ENCODE measurements at places on chromosomes 2 and 18.

DNA sequence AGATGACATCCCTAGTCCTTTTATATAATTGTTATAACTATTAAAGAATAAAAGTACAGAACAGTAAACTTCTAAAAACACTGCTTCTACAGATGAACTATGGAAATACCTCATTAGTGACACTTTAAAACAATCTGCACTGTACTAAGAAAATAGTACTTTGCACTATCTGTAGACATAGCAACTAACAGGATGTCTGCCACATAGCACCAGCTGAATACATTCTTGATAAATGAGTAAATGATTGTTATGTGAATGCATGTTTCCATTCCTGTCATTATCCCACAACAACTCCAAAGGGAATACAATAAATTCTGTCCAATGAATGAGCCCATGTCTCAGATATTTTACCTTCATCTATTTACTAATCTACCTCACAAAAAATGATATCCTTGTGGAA lies 115.3 kb upstream of the SLC35G4 start:
- DNase-seq: no peak

GRCh38 chr2:106561803-106562202 lies 74.6 kb downstream of the CD8B2 start:
- no peak for DNase-seq

- no peak for DNase-seq
These were observed 234.1 kb downstream of the INSIG2 start for GRCh38 chr2:118322406-118322805.

DNA sequence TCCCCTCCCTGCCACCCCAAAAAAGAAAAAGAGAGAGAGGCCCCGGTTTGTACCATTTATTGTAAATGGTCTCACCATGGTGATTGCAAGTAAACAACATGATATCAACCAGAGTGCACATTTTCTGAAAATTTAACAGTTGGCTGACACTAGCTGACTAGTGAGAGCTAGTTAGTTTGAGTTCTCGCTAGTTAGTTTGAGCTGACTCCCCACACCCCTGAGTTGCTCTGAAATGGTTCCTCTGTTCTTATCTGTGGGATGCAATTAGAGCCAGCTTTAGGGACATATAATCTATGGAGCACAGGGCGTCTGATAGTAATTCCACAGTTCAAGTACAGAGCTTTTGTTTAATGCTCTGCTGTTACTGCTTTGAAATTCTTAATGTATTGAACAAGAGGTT lies 13.1 kb downstream of the CASP10 start:
- no peak for DNase-seq

DNA sequence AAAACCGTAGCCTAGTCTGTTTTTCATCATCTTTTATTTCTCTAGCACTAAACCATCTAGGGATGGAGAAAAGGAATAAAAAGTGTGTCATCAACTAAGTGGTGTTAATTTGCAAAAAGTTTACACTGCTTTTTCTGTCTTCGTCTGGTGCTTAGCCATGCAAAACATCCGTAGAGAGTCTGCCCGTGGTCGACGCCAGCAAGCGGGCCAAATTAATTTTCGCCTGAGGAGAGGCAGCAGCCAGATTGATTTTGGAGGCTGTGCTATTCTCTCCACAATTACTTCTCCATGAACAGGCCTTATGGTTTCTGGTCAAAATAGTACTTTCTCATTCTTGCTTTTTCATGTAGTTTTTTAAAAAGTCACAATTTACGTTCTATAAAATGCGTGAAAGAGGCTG lies 46.3 kb downstream of the TNFRSF11A start:
- DNase-seq: no peak

DNA sequence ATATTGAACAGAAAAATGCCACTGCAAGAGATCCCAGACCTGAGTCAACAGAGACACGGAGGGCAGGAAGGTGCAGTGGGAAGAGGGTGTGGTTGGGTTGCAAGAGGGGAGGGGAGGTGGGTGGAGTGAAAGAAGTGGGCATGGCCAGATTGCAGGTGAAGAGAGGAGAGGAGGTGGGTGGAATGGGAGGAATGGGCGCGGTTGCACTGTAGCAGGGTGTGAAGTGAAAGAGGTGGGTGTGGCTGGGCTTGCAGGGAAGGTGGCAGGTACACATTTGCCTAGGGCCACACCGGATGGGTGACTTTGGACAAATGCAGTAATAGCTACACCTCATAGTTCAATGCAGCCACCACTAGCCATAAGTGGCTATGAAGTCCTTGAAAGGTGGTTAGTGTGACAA lies 71.1 kb downstream of the DOCK10 start:
- DNase-seq: no peak

DNA sequence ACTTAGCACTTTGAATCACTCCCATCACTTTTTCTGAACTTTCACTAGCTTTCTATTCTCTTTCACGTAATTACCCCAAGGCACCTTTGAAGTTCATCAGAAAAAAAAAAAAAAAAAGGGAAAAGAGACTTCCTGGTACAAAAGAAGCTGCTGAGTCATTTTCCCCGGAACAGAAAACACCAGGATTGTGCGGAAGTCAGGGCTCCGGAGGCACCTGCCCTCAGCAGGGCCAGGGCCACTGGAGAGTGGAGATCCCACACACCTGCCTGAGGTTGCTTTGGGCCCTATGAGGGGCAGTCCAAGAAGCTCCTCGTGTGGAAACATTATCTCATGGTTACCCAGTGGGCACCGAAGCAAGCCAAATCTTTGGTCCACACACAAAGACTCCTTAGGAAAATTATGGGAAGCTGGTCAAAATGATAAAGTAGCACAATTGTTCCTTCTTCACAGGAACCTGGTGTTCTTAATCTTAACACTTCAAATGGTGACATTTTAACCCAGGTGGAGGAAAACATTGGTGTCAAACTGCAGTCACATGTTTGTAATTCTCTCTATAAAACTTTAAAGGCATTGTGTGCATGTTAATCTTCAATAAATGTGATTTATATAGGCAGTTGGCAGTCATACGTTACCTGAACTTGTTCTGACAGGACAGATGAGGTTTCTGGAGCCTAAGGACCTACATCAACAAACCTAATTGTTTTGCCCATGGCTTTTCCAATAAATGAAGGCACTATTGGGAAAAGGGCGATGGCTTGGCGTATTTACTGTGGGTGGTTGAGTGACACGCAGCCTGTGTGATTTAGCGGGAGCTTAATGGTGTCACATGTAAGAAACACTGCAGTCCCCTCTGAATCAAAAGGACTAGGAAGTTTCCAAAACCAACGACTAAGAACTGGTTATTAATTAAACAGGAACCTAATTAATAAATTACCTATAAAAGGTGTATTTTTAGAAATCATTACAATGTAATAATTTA lies 23.4 kb upstream of the FAM110C start:
- DNase-seq: no peak

GRCh38 chr2:47617028-47617427 lies 165.9 kb upstream of the MSH6 start:
- DNase-seq: no peak

- DNase-seq: no peak
These were observed 96.8 kb downstream of the GLI2 start for GRCh38 chr2:120832296-120833070.

DNA sequence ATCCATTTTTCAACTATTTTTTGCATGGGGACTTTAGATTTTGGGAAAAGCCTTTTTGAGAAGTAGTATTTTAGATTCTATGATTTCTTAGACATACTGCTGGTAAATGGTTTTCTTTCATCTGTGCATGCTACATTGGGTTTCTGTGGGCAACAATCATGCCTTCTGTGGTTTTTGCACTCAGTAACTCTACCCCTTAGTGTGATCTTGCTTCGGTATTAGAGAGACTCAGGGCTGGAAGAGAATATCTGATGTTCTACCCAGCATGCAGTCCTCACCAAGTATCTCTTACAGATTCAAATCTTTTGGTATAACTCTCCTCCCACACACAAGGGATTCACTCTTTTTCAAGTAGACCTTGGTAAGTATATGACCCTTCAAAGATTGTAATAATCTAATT lies 183.0 kb downstream of the PMAIP1 start:
- DNase-seq: no peak

- no peak for DNase-seq
These were observed 40.0 kb downstream of the COA5 start for GRCh38 chr2:98568161-98568956.

DNA sequence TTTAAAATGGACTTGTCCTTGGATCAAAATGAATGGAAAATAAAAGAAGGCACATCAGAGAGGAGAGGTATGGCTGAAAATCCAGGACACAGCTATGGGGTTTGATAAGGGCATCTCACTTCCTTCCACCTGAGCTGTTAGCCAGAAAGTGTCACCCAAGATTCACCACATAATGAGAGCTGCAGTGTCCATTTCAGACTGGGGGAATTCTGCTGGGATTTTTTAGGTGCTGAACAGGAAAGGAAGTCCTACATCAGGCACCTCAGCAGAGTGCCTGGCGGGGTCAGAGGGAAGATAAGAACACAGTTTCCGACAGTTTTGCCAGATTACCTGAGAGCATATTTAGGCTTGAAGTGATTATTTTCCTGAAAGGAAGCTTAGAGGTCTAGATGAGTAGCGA lies 187.6 kb upstream of the HNMT start:
- DNase-seq: no peak

- no peak for DNase-seq
These were observed 46.0 kb downstream of the COX7A2L start for GRCh38 chr2:42314892-42315468.

DNA sequence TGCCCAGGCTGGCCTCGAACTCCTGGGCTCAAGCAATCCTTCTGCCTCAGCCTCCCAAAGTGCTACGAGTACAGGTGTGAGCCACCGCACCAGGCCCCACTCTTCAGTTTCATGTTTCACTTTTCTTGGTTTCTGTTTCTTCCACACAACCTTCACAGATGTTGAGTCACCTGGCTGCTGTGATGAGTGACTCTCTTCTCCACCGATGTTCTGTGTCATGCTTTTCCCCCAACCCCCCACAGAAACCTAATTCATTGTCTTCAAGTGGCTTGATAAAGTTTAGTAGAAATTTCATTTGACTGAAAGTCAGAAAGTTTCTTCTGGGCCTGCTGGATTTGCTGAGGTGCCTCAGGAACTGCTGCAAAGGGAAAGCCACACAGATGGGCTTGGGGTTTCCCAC lies 78.5 kb downstream of the SPHKAP start:
- DNase-seq: no peak

GRCh38 chr2:79099140-79099686 lies 11.4 kb upstream of the REG1B start:
- no peak for DNase-seq

GRCh38 chr2:226888378-226888965 lies 52.6 kb downstream of the RHBDD1 start:
- DNase-seq: no peak

GRCh38 chr2:3661149-3661660 lies 3.2 kb downstream of the ALLC start:
- no peak for DNase-seq

- DNase-seq: no peak
These were observed 70.0 kb upstream of the SLC25A52 start for GRCh38 chr18:31830686-31831085.

DNA sequence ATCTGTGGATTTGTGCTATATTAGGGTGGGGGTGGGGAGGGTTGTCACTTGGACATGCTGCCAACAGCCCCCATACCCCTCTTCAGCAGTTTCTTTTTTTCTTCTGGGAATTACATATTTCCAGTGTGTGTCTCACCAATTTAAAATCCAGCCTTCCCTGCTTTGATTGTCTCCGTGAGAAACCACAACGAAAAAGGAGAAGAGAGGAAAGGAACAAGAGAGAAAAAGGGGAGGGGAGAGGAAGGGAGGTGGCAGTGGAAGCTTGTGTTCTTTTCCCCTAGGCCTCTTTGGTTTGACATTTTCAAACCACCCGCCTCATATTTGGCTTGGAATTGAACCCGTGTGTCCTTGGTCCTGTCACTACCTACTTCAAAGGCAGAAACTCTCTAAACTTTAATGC lies 860 bp downstream of the CTNNA2 start:
- no peak for DNase-seq

DNA sequence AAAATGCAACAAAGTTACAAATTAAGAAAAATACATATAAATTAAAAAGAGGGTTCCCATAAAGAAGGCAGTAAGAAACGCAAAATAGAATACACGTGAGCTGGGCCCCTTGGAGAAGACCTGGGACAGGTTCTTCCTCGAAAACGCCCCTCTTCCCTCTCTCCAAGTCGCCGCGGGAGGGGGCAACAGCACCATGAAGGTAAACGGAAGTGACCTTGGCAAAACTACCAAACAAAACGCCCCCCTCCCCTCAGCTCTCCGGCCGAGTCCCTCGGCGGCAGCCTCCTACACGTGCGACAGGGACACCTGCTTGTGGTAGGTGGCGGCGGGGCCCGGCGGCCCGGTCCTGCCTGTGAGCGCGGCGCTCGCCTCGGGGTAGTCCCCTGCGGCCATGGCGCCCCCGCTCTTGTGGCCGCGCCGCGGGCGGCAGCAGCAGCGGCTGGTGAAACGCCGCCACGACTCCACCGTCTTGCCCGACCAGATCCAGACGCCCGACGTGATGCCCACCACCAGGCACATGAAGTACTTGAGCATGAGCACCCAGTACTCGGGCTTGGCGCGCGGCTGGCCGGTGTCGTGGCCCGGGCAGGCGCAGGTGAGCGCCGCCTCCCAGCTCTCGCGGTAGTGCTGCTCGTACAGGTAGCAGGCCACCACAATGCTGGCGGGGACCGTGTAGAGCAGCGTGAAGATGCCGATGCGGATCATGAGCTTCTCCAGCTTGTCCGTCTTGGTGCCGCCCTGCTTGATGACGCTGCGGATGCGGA lies 2.8 kb downstream of the FZD5 start:
- DNase-seq: no peak

- DNase-seq: no peak
These were observed 1.3 kb upstream of the HOXD4 start for GRCh38 chr2:176149939-176150583.

- DNase-seq: no peak
These were observed 147.0 kb upstream of the ID2 start for GRCh38 chr2:8534729-8535468.
